AG04450 (cell line): ENCODE measurements at places on chromosomes 12 and 14. TPM values are rescaled to one million over a fixed set of nuclear protein-coding genes. Genes with fewer than 3 reads are reported as not detected.

The NRIP2 gene
- polyA plus RNA-seq = 0.66 and 0.99 TPM in 2 replicates

The COCH gene
- 0.17 and 0.19 TPM in 2 replicates for polyA plus RNA-seq

The MYBPC1 gene
- not detected in 2 replicates for polyA plus RNA-seq

The BCL7A gene
- 4.4 and 4.6 TPM in 2 replicates for polyA plus RNA-seq

The TMEM132C gene
- polyA plus RNA-seq = not detected in 2 replicates

The CD4 gene
- 24.8 and 24.9 TPM in 2 replicates for polyA plus RNA-seq

The ABCB9 gene
- 3.4 and 5.0 TPM in 2 replicates for polyA plus RNA-seq

The KRT72 gene
- not detected in 2 replicates for polyA plus RNA-seq

The JDP2 gene
- 46.5 and 49.1 TPM in 2 replicates for polyA plus RNA-seq

The FAR2 gene
- 3.2 and 3.4 TPM in 2 replicates for polyA plus RNA-seq

The RPGRIP1 gene
- polyA plus RNA-seq = not detected in 2 replicates

The SYCP3 gene
- polyA plus RNA-seq = 0.06 TPM in 2 replicates

The MIP gene
- polyA plus RNA-seq = not detected in 2 replicates

The SMIM41 gene
- not detected in 2 replicates for polyA plus RNA-seq

The BRMS1L gene
- polyA plus RNA-seq = 5.2 and 8.7 TPM in 2 replicates

The TAS2R9 gene
- polyA plus RNA-seq = not detected in 2 replicates

The LTB4R2 gene
- polyA plus RNA-seq = 0.91 and 0.93 TPM in 2 replicates

The HOXC12 gene
- polyA plus RNA-seq = not detected in 2 replicates

The FKBP3 gene
- 55.3 and 105 TPM in 2 replicates for polyA plus RNA-seq

The GLIPR1L2 gene
- 0.21 and 0.27 TPM in 2 replicates for polyA plus RNA-seq

The CHGA gene
- not detected in 2 replicates for polyA plus RNA-seq

The ARF3 gene
- 260 TPM in 2 replicates for polyA plus RNA-seq

The POLR3B gene
- polyA plus RNA-seq = 11.0 and 14.1 TPM in 2 replicates

The IFNG-AS1 gene
- polyA plus RNA-seq = not detected in 2 replicates

The CLEC14A gene
- 0.25 and 0.38 TPM in 2 replicates for polyA plus RNA-seq

The OR4K5 gene
- not detected in 2 replicates for polyA plus RNA-seq

The TRIM9 gene
- polyA plus RNA-seq = 0.02 and 0.06 TPM in 2 replicates

The INHBC gene
- polyA plus RNA-seq = not detected in 2 replicates

The STON2 gene
- polyA plus RNA-seq = not detected in 2 replicates

The RND1 gene
- polyA plus RNA-seq = 0.36 and 0.42 TPM in 2 replicates

The KDM2B gene
- polyA plus RNA-seq = 12.9 and 17.3 TPM in 2 replicates

The ABCD2 gene
- polyA plus RNA-seq = not detected in 2 replicates

The SELPLG gene
- 6.1 and 9.8 TPM in 2 replicates for polyA plus RNA-seq

The WNT1 gene
- polyA plus RNA-seq = not detected in 2 replicates

The FBXO33 gene
- 10.6 and 12.6 TPM in 2 replicates for polyA plus RNA-seq

The SLC5A8 gene
- not detected in 2 replicates for polyA plus RNA-seq

The MAP3K9 gene
- polyA plus RNA-seq = 0.22 and 0.24 TPM in 2 replicates

The STAC3 gene
- polyA plus RNA-seq = 0.25 and 0.65 TPM in 2 replicates

The AKAP6 gene
- polyA plus RNA-seq = 0.78 and 1.3 TPM in 2 replicates

The KRT8 gene
- polyA plus RNA-seq = 18.2 and 22.1 TPM in 2 replicates

The EPYC gene
- 0.11 TPM in 1 of 2 replicates, not detected in the other for polyA plus RNA-seq

The RTL1 gene
- polyA plus RNA-seq = not detected in 2 replicates

The ADGRD1 gene
- 0.05 TPM in 1 of 2 replicates, not detected in the other for polyA plus RNA-seq

The CD27 gene
- not detected in 2 replicates for polyA plus RNA-seq

The RNU7-1 gene
- not detected in 2 replicates for polyA plus RNA-seq
